ENCODE measurements at places on chromosomes 11 and 22.

DNA sequence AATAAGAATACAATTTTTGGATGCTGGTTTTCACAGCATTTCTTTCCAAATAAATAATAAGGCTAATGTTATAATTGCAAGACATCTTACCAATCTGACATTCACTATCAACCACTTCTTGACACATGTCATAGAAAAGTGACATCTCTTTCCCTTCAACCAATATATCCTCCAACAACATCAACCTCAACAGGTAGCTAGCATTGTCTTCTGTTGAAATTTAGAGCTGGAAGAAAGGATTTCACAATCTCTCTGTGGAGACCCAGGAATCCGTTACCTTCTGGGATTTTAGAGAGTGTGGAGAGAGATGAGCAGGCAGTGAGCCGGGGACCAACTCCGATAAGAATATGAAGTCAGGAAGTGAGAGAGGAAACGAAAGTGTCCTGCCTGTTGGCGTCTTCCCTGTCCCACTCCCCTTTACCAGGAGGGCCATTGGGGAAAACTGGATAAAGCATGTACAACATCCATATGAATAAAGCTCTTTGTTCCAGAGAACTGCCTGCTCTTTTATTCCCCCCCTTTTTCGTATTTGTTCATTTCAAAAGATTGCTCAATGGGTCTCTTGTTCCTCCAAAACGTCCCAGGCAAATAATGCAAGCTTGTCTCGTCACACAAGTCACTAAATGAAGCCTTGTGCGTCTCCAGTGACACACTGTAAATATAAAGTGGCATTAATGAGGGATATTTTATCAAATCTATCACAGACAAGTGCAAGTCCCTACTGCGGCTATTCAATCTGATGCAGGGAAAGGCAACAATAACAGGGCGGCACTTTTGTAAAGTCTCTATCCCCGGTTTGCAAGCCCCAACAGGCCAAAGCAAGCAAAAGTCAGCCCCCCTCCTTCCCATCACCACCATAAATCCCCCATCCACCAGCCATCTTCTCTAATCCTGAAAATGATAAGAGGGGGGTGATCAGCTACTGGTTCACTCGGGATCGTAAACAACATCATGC is 3.4 kb downstream of the CADM1 start:
- DNase-seq = no peak

DNA sequence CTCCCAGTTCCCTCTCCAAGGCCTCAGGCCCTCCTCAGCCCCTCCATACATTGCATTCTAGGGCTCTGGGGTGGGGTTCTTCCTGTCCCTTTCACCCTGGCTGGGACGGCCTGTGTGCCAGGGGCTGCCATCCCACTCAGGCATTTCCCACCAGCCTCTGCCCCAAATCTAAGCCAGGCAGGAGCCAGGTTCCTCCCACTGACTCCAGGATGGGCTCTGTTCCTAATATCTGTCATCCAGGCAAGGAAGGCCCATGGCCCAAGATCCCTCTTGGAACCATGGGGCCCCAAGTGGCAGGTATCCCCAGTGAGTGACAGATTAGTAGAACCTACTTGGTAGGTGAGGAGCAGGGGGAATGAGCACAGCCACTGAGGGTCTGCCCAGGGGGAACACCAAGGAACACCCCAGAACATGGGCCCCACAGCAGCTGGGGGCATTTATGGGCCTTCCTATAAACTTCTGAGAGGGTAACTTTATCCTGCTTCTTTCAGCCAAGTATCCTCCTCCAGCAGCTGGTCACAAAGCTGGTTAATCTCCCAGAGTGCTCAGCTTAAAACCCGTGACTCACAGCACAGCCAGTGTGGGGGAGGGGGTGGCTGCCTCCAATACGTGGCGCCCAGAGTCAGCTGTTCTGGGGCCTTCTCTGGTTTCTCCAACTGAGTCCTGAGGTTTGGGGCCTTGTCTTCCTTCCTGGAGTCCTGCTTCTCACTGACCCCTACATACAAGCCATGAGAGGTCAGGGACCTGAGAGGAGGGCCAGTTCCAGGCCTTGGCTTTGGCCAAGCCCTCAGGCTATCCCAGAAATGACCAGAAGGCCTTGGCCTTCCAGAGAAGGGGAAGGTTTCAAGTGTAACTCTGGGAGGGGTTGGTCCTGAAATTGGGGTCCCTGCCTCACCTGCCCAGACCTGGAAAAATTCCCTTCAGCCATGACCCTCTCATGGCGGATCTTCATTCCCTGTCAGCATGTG is 19.9 kb upstream of the MYOD1 start:
- DNase-seq = no peak

- no peak for DNase-seq
Observed at GRCh38 chr11:80584661-80585060, 1143.8 kb upstream of the TENM4 start.

GRCh38 chr22:30293026-30293425 is 3.7 kb upstream of the CASTOR1 start:
- DNase-seq = no peak

DNA sequence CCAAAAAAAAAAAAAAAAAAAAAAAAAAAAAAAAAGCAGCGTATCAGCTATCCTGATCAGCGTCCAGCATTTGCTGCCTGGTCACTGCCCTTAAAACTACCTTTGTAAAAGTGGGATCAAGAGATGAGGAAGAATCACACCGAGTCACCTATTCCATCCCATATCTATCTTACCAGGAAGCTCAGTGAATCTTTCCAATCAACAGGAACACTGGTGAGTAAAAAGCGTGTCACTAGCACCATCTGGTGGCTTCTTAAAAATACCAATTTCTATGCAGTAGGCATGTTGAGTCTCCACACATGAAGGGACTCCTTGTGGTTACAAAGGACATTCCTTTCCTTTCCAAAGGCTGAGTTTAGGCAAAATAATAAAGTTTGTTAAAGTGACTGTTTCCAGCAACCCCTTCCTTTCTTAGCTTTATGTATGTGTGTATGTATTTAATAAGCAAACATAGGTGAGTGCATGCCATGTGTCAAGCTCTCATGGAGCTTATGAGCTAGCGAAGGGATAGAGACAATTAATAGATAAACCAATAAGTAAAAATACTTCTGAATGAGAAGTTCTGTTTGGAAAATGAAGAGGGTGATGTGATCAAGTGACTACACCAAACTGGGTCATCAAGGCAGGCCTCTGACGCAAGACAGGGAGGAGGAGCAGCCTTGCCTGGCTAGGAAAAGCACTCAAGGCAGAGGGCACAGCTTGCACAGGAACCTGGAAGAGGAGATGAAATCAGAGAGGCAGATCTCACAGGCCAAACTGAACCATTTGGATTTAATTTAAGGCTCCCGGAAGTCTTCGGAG is 13.9 kb upstream of the TP53AIP1 start:
- peak; percentile 82 for DNase-seq

GRCh38 chr11:32171445-32171844 is 80.6 kb downstream of the RCN1 start:
- DNase-seq = no peak

DNA sequence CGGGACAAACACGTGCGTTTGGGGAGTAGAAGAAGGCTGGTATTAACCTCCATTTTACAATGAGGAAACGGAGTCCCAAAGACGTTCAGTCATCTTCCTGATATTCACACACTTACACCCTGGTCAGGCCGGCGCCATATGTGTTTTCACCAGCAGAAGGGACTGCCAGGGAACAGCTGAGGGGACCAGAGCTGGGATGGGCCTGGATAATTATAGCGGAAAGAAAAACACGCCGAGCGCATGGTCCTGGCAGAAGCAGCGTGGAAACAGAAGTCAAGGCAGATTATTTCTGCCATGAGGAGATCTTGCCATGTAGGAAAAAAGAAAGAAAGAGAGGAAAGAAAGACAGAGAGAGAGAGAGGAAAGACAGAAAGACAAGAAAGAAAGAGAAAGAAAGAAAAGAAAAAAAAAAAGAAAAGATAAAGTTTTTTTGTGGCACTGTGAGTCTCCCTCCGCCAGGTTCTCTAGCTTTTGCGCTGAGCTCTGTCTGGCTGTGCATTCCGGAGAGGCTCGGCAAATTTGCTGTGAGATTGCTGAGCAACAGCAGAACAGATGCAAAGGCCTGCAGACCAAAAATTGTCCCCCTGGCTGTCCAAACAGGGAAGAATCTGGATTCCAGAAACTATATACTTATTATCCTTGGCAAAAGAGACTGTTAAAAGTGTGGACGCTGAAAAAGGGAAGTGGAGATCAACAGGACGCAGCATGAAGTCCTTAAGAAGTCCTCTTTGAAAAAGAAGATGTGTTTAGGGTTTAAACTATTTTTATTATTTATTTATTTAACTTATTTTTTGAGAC is 1.3 kb upstream of the UCP2 start:
- DNase-seq = no peak

DNA sequence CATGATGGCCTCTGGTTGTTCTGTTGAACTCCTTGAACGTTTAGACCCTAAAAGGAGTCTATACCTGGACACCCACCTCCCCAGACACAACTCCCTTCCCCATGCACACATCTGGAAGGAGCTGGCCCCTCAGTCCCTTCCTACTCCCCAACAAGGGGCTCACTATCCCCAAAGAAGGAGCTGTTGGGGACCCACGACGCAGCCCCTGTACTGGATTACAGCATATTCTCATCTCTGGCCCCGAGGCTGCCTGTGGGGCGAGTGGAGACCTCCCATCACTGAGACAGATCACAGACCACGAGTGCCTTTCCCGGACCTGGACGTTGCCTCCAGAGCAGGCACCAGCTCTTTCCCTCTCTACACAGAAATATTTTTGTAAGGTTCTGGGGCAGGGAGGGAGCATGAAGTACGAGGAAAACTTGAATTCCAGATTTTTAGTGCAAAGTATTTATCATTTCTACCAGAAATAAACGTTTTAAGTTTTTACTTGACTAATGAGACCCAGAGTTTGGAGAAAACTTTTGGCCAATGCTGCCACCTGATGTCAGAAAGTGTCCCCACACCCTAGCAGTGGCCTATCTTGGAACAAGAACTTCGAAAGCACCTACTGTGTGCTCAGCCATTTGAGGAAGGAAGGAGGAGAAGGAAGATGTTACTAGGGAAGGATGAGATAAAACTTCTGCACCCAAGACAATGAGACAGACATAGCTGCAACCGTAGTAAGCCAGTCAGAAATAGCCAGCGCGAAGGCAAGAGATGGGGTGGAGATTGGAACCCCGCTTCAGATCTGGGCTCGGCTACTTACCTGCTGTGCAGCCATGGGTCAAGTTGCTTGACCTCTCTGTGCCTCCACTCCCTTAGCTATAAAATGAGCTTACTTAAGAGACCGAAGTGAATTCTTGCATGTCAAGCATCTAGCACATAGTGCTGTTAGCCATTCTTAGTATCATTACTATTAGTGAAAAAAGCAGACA is 10.2 kb upstream of the POU2F3 start:
- no peak for DNase-seq

- DNase-seq = peak; percentile 66
Observed at GRCh38 chr11:58334708-58335107, 24.2 kb downstream of the OR5B17 start.

DNA sequence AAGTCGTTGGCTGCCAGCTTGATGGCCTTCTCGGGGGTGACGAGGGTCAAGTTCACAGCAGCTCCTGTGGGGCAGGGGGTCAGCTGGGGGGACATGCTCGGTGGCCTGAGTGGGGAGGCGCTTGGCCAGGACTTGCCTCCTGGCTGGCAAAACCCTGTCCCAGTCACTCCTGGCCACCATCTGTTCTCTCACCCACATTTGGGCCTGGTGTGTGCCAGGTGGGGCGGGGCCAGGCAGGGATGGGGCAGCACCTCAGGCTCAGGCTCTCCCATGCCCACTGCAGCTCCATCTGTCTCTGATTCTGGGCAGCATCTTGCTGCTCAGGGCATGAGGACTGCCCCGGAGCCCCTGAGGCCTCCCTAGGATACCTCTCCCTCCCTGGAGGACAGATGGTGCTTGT is 3.7 kb upstream of the CEND1 start:
- DNase-seq = no peak

GRCh38 chr11:15970506-15971214 is 385.7 kb downstream of the SOX6 start:
- DNase-seq = no peak

GRCh38 chr11:27896096-27896495 is 195.8 kb upstream of the BDNF start:
- no peak for DNase-seq

DNA sequence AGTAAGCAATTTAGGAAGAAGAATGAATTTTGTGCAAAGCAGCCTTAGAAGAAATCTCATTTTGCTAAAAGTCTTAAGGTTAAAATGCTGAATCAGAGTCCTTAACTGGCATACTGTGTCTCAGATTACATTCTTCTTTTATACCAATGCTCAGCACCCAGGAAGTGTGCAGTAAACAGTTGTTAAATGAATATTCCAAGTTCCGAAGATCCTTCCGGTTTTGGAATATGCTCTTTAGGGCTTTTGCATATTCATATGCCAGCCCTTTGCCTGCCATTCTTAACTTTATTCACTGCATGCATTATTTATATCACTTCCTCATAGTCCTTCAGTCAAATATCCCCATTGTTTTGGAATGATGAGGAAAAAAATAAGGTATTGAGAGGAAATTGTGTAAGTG is 242.0 kb downstream of the DDX10 start:
- DNase-seq = no peak

GRCh38 chr22:17990147-17990546 is 34.2 kb downstream of the MICAL3 start:
- no peak for DNase-seq

DNA sequence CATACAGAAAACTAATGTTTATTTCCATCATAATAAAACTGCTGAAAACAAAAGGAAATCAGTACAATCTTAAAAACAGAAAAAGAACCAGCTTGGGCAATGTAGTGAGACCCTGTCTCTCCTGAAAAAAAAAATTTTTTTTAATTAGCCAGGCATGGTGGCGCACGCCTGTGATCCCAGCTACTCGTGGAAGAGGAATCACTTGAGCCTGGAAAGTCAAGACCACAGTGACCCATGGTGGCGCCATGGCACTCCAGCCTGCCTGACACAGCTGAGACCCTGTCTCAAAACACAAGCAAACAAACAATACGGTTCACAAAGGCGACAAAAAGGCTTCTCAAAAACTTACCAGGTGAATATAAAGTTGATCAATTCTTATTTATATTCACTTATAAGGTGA is 289.7 kb downstream of the BRD1 start:
- no peak for DNase-seq

DNA sequence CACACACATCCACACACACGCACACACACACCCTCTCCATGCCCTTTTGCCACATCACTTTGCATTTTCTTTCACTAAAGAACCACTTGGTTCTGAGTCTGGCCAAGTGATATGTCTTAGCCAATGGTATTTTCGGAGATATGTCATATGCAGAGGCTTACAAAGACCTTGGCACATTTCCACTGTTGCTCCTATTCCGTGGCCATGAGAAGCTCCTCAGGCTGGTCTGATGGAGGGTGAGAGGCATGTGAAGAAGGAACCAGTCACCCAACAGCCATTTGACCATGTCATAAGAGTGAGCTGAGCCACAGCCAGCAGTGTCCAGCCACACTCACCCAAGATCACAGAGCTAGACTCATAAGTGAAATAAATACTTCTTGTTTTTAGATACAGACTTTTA is 212.6 kb upstream of the NAV2 start:
- DNase-seq = no peak

Data from SW480 (cell line).